Left lung (tissue), 14 donors: ENCODE measurements at places on chromosomes 7 and 10. TPM values are rescaled to one million over a fixed set of nuclear protein-coding genes. Genes with fewer than 3 reads are reported as not detected.

Gene HSPA14
- 6.6 TPM for total RNA-seq

Gene GSAP
- total RNA-seq: 45.4 TPM

Gene ADCYAP1R1
- 1.4 TPM for total RNA-seq

Gene UCN3
- total RNA-seq: not detected

Gene GJC3
- not detected for total RNA-seq

Gene CISD1
- 34.3 TPM for total RNA-seq

Gene SPDYE1
- not detected for total RNA-seq

Gene CDHR3
- total RNA-seq: 15.1 TPM

Gene STRIP2
- 4.4 TPM for total RNA-seq

Gene PRPS1L1
- not detected for total RNA-seq

DNA sequence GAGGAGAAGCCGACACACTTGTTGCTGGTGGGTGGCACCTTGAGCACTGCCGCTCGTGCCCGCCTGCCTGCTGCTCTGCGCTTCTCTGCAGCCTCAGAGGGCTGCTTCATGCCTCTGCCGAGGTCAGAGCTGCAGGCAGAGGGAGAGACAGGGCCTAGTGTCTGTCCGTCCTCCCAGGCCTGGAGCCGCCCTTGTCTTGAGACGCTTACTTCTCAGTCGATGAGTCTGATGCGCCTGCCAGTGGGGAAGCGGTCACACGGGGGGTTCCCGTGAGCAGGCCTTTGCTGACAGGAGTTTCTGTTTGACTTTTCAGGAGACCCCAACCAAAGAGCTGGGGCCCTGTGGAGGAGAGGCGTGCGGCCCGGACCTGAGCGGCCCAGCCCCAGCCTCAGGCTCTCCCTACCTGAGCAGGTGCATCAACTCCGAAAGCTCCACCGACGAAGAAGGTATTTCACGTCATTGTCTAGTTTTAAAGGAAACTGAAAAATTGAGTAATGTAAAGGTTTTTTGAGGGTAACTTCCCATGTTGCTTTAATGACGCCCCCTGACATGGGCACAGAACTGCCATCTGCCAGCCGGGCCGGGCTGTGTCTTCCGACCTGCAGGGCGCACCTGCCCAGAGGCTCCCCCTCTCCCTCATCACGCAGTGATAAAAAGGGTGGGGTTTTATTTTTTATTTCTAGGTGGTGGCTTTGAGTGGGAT is 7.8 kb upstream of the BHLHA15 start:
- no peak for DNase-seq

DNA sequence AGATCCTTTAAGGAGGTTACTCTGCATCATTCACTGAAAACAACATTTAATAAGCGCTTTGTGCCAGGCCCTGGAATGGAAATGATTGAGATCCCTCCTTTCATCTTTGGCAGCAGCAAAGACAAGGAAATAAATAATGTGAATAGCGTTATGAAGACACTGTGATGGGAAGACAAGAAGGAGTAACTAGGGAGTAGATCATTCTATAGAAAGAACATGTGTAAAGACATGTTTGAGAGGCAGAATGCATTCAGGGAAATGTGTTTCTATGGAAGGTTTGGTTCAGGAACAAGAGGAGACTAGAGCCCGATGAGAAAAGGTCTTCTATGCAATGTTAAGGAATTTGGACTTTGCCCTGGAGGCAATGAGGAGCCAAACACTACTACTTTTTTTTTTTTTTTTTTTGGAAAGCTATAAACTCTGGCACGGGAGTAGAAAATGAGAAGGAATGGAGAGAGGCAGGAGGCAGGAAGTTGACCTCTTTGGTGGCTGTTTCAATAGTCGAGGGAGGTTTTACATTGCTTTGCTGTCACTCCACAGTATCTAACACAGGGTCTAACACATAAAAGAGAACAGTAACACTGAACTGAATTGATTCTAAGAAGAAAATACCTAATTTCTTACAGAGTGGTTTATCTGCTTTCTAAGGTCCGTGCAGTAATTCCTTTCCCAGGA is 44.9 kb downstream of the SMURF1 start:
- no peak for DNase-seq

- DNase-seq: no peak
Observed at GRCh38 chr7:17150018-17150417, 148.4 kb upstream of the AHR start.

GRCh38 chr7:112056409-112056808 is 149.8 kb downstream of the DOCK4 start:
- peak; percentile 45 for DNase-seq

GRCh38 chr10:58826694-58827093 is 314.0 kb downstream of the BICC1 start:
- DNase-seq: no peak

DNA sequence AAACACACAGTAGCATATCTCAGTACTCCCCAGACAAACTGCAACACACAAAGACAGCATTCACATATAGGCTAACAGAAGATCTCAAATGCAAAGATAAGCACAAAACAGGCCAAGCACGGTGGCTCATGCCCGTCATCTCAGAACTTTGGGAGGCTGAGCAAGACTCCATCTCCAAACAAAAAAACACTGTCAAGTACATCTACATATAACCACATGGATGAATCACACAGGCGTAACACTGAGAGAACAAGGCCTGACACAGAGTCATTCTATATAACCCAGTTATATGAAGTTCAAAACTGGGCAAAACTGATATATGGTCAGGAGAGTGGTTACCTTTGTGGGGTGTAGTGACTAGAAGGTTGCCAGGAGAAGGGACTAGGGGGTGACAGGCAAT is 506.4 kb downstream of the KCNMA1 start:
- no peak for DNase-seq

- DNase-seq: peak; percentile 79
Observed at GRCh38 chr10:122113161-122113944, 124.4 kb downstream of the TACC2 start.

DNA sequence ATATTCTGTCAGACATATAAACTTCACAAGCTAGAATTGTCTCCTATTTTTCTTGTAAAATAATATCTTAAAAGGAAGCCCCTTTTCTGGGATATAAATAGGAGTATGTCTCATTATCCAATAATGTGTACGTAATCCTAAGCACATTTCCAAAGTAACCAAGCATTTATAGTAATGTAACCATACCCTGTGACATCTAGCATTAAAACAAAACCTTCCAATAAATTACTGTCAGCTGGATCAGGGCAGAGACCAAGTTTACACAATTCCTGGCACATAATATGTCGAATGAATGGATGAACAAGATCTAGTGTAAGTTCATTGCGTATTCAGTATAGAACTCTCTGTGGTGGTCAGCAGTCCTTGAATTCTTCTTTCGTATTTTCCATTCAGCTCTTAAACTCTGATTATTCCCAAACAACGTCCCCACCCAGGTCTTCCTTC is 14.3 kb downstream of the CPED1 start:
- no peak for DNase-seq

DNA sequence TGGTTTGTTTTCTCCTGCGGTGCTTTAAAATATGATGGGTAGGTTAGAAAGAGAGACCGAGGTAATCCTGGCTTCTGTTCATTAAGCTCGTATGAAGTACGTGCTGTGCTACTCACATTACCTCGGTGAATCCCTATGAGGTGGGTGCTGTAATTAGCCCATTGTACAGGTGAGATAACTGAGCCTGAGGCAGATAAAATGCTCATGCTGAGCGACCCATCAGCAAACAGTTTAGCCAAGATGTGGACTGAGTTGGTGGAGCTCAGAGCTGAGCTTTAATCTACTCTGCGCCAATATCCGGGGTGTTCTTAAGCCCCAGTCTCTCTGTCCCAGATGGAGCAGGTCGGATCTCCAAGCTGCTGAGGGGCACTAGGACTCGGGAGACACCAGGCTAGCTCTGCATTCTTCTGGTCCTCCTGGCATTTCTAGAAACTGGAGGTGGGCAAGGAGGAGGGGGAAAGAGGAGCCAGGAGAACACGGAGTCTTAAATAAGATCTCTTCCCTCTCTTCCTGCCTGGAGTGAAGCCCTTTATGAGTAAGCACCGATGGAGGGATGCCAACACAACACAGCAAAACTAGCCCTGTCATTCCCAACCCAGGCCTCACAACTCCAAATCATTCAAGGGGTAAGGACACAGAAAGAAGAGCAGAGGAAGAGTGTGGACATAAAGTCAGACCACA is 458.5 kb downstream of the KCNMA1 start:
- no peak for DNase-seq

- DNase-seq: no peak
Observed at GRCh38 chr10:60914690-60915141, 29.3 kb downstream of the RHOBTB1 start.

DNA sequence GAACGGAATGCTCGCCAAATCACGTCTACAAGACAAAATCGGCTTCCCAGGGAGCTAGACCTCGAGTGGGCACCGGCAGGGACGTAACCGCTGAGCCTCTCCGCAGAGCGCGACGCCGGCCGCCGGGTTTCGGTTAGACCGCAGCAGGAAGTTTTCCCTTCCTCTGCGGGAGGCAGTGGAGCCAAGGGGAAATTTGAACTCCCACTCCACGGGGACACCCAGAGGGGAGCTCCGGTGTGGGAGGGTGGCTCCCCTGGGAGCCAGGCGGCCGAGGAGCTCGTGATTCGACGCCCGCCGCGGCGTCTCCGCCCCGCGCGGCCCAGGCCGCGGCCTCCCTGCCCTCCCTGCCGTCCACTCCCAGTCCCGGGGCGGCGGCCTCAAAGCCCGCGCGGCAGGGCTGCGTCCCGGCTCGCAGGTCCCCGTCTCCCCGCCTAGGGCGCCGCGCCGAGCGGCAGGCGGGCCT is 426 bp downstream of the SYPL1 start:
- no peak for DNase-seq

DNA sequence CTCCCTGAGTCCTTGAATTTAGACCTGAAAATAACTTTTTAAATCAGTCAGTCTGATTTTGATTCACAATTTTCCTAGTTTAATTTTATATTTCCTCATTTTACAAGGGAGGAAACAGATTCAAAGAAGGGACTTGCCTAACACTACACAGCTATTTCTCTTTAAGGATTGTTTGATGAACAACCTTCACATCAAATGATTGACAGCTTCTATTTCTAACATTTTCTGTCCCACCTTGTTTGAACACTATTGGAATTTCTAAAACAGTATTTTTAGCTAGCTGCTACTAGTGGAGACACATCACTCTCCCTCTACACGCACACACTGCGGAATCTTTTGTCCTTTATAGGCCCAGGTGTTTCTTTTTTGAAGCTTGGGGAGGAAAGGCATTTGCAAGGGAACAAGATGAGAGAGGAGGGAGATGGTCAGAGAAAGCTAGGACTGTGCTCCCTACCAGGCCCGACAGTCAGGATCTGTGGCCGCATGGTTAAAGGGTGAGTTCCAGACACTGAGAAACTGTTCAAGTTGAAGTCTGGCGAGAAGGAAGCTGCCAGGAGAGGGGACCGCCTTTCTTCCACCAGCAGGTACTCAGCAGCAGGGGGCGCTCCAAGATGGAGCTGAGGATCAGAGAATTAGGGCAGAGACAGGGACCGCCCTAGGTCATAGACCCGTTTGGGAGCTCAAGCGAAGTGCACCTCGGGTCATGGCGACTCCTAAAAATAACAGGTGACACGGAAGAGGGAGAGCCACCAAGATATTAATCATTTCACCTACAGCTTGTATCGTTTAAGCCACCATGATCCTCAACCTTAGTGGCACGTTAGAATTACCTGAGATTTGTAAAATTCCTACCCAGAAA is 49.7 kb downstream of the DNAJC12 start:
- DNase-seq: peak; percentile 79

DNA sequence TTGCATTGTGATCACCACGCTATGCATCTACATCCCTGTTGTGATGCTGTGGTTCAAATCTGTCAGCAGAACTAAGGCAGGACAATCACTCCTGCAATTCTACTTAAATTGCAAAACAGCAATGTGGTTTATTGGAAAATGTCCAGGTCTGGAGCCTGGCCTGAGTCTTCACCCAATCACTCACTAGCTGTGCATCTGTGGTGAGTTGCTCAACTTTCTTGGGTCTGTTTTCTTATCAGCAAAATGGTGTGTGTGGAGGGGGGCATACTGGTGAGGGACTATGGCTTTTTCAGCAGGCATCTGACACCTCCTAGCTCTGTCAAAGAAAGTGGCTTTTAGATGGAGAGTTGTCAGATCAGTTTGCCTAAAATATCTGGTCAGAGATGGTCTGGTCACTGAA is 108.3 kb upstream of the FEZF1 start:
- no peak for DNase-seq

- no peak for DNase-seq
Observed at GRCh38 chr10:15150563-15150962, 17.9 kb downstream of the NMT2 start.

GRCh38 chr10:12684784-12685183 is 316.7 kb downstream of the CCDC3 start:
- DNase-seq: no peak

DNA sequence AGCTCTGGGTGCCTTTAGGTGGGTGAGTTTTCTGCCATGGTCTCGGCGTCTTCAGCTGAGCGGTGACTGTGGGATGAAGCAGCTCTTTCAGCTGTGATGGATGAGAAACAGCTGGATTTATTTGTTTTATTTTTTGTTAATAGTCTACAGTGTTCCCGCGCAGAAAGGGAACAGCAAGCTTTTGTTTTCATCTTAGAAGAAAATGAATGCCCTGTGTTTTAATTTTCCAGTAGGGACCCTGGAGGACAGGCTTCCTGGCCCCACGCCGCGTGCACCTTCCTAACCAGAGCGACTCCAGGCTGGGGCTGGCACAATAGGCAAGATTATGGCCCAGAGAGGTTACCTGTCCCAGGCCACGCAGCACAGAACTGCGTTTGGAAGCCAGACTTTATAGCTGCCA is 57.6 kb downstream of the GTF2IRD1 start:
- no peak for DNase-seq

DNA sequence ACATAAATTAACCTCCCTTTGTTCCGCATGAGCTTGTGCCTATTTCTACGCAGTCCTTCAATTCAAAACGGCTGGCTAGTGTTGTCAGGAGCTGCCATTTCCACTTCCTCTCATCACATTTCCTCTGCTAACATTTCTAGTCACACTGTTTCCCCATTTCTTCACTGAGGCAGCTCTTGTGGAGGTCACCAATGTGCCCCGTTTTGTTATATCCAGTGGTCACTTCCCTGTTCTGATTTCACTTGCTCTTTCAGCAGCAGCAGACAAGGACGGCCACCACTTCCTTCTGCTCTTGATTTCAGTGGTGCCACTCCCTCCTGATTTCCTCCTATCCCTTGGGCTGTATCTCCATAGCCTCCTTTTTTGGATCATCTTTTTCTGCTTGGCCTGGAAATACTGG is 64.8 kb upstream of the SEC61G start:
- DNase-seq: no peak

DNA sequence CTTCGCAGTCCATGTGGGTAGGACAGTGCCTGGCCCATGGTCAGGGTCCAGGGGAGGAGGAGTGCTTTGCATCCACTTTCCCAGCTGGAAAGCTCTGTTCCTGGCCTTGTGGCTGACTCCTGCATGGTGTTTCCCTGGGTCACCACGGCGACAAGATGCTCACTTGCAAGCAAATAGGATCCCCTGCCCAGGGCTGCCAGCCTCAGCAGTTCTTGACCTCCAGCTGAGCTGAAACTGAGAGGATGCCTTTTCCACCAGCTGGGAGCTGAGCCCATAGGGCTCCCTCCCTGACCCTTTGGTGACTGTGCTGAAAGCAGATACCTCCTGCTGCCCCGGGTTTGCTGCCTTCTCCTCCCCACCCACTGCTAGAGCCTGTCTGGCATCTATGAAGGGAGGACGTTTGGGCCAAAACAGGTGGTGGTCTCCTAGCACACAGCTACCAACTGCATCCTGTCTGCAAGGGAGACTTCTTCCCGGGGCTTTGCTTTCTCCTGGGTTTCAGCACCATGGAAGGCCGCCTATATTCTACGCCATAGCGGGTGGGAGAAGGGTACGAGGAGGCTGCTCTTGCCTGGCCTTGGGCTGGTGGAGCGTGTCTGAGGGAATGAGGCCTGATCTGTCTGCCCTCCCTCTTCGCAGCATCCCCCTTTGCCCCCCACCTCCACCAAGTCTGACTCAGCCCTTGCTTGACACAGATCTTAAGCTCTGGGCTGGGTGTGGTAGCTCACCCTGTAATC is 34.4 kb downstream of the UBTD1 start:
- no peak for DNase-seq
